T-cell (primary cell): ENCODE measurements at places on chromosomes 1 and 21.

DNA sequence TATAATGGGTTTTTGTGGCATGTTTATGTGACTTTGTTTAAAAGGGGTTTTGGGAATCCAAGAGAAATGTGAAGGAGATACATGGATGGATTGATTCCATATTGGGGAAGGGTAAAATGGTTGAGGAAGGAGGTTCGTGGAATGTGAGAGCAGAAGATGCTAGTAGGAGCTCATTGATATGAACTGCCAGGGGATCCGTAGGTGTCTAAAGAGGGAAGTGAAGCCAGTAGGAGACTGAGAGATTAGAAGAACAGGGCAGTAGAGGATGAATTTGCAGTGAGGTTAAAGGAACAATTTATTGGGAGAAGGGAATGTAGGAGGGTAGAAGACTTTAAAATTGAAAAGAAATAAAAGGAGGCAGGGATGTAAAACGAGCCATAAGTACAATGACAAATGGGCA, 252.6 kb downstream of the GPR52 start:
- DNase-seq: no peak

DNA sequence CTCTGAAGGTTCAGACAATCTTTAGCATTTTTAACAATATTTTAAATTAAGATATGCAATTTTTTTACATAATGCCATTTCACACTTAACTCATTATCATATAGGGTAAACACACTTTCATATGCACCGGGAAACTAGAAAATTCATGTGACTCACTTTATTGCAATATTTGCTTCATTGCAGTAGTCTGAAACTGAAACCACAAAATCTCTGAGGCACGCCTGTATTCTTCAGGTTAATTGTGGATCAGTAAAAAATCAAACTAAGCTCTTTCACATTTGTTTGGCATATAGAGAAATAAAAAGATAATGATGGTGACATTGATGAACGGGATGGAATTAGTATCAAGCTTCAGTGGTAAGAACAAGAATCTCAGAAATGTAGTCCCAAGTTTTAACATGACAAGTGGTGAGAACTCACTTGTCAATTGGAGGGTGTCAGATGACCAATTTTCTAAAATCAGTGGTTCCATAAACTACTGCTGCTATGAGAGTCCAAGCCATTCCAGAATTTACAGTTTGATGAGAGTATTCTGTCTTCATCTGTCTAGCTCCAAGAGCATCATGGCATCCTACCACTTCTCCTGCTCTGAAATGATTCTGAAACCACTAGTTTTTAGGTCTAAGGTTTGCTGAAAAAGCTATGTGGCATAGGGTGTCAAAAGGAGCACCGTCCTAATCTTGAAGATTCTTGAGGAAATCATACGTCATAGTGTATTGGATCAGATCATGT, 281.0 kb downstream of the PTPRC start:
- no peak for DNase-seq

DNA sequence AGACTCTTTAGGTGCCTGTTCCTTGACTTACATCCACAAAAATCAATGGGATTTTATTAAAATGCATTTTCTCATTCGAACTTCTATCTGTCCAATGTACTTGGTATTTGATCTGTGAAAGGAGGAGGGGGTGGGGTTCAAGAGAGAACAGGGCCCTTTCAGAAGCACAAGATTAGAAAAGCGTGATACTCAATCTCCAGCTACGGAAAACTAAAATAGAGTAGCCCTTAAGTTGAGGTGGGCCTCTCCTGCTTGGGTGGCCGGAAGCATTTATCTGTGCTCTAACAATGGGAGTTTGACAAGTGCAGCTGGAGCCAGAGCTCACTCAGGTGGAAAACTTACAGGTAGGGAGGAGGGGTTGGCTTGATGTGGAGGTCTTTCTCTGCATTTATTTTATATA, 462 bp upstream of the RXRG start:
- DNase-seq: no peak

DNA sequence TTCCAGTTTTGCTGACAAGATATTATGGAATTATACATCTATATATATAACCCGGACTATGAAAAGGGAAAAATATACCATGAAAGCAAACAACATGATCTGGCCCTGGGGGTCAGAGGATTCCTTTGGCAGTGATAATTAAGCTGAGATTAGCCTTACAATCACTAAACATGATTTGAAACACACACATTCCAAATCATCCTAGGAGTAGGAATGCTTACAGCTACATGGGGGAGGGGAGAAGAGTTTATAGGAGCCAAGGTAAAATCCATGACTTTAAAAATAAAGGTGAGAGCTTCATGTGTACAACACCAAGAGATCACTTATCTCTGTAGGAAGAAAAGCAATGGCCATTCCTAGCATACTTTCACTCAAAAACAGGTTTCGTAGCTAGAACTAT, 57.6 kb downstream of the AKT3 start:
- DNase-seq: no peak

DNA sequence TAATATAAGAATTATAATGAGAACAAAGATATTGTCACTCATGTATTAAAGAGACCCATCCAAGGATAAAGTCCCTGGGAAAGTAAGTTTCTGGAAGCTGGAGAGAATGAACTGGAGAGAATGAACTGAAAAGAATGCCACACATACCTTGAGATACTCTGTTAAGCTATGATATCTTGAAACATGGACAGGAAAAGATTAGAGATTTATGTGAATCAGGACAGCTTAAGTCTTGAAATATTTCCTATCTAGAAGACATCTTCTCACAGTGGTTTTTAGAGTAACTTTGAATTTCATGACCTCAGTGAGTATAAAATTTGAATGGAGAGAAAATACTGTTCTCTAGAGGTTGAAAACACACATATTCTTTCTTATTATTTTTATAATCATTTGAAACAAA, 201.3 kb upstream of the HMCN1 start:
- no peak for DNase-seq

DNA sequence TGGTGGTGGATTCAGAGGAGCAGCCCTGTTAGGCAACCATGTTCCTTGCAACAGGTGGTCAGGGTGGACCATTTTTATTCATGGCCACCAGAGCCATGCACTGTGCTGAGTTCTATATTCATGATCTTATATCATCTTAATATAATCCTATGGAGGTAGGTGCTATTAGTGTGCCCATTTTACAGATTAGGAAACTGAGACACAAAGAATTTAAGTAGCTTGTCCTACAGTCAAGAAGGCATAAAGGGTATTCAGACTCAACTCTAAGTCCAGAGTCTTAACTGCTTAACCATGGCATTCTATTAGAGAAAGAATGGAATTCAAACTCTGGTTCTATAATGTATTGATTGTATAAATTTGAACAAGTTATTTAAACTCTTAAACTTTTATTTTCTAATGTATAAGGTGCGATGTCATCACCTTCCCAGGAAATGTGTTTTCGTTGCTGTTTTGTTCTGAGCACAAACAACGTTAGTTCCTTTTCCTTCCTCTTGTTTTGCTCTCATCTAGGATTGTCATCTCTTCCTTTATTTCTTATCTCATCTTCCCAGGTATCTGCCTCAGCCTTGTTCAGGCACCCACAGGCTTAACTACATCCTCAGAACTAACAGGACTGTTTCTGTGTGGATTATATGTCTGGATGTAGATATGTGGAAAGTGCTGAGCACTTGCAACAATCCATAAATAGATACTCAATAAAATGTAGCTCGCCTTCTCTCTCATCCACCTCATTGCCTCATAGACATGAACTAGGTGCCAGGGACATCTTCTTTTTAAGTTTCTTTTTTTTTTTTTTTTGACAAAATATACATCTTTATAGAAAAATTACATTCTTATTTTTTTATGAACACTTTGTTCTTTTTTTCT, 207.1 kb downstream of the NFIA start:
- DNase-seq: no peak

DNA sequence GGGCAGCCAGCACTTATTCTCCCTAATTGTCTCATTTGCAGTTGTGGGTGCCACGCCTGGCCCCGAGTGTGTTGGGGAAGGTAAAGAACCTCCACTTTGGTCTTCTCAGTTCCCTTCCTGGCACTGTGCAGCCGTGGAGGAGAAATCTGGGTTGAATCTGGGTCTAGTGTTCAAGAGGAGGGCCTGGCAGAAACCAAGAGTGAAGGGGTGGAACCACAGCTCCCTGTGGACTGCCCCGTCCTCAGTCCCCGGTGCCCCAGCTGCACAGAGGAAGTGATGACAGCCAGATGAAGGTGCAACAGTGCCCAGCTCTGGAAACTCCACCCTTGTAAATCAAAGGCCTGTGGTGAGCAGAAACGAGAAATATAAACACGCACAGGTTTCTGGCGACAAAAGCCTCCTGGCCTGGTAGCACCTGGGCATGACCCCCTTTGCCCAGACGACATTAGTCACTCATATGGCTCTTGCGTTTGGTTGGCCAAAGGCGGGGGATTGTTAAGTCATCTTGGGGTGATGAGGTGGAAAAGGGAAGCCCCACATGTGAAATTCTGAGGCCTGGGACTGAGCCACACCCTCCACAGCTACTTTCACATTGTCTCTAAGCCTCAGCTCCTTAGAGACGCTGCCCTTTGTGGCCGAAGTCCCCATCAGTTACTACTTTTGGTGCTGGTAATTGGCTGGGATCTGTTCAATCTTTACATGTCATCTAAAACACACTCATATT, 4.2 kb upstream of the ECE1 start:
- peak; percentile 69 for DNase-seq
